ENCODE measurements at places on chromosomes 3 and 15. TPM values are rescaled to one million over a fixed set of nuclear protein-coding genes. Genes with fewer than 3 reads are reported as not detected.

DNA sequence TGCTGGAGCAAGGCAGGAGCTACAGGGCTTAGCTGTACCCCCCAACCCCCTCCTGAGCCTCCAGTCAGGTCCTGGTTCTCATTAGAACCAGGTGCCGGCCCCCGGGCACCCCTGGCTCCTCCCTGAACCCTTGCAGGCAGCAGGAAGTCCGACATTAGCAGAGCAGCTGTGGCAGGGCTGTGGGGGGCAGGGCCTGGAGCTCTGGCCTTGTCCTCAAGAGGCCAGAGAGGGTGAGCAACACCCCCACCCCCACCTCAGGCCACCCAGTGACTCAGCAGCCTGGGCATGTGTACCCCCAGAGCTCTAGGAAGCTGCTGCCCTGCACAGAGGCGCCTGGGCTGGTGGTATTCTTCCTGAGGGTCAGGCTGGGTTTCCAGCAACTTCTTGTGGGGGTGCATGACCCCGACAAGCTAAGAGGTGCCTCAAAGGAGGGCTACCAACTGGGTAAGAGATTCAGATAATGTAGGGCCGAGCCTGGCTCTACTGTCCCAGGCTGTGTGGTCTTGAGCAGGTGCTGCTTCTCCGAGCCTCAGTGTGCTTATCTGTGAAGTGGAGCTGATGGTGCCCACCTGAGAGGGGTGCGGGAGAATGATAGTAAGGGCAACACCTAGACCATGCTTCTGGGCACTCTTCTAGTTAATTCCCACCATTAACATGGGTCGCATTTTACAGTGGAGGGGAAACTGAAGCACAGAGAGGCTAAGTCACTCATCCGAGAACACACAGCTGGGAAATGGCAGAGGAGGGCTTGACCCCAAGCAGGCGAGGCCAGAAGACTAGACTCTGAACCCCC, 16.0 kb downstream of the H1-8 start:
- H3K4me1 ChIP-seq = peaks cover 30% of the 10 kb centered on the region
- no peak overlapping the region for H3K4me3 ChIP-seq
- H3K27ac ChIP-seq = peak overlapping the region; percentile 84
- DNase-seq = no peak

DNA sequence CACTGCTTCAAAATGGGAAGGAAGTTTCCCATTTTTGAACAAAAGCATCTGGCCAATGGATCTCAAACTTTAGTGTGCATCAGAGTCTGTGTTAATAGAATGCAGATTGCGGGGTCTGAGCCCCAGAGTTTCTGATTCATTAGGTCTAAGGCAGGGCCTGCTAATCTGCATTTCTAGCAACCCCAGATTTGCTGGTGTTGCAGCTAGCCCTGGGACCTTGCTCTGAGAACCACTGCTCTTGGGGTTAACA, 30.7 kb upstream of the USP3 start:
- no peaks in the 10 kb centered on the region for H3K36me3 ChIP-seq
- H3K4me1 ChIP-seq = peaks cover 26% of the 10 kb centered on the region
- DNase-seq = no peak
- no peaks in the 10 kb centered on the region for H3K27me3 ChIP-seq
- no peak overlapping the region for H3K4me3 ChIP-seq
- no peak overlapping the region for H3K27ac ChIP-seq

DNA sequence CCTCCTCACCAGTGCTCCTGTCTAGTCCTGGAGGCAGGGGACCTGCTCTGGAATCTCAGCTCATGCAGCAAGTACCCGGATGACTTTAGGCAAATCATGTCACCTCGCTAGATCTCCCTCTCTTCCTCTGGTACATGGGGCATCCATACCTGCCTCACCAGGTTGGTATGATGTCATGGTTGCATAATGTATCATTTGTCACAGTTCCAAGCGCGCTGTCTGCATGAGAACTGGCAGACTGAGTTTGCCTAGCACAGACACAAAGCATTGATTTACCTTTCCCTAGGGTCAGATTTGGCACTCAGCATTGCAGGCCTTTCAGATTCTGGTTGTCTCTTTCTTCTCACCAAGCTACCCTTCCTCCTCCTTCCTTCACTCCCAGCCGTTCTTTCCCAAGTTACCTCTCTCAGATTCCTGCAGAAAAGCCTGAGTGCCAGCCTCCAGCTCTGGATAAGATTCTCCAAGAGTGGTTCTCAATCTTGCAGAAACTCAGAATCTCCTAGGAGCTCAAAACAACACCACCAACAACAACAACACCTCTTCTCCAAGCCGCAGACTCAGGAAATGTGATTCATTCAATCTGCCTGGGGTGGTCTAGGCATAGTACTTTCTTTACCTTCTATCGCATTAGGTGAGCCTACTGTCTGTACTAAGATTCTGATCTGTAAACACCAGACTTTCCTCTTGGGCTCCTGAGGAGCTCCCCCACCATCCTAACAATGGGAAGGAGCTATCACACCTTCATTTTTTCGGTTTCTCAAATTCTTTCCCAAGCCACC, 29.5 kb downstream of the FAM43A start:
- no peak for DNase-seq
- H3K27ac ChIP-seq = no peak overlapping the region
- no peaks in the 10 kb centered on the region for H3K4me1 ChIP-seq

- H3K27me3 ChIP-seq = no peaks in the 10 kb centered on the region
- peaks cover 14% of the 10 kb centered on the region for H3K4me1 ChIP-seq
- H3K4me3 ChIP-seq = no peak overlapping the region
- no peak for DNase-seq
- no peak overlapping the region for H3K27ac ChIP-seq
- peaks cover 3% of the 10 kb centered on the region for H3K36me3 ChIP-seq
Measured at GRCh38 chr15:57343048-57343447, 33.3 kb upstream of the CGNL1 start.

- DNase-seq = no peak
- no peak overlapping the region for H3K27ac ChIP-seq
- H3K4me1 ChIP-seq = peaks cover 64% of the 10 kb centered on the region
- no peaks in the 10 kb centered on the region for H3K36me3 ChIP-seq
- no peaks in the 10 kb centered on the region for H3K27me3 ChIP-seq
- H3K4me3 ChIP-seq = no peak overlapping the region
Measured at GRCh38 chr3:56126632-56127031, 341.6 kb downstream of the ERC2 start.

GRCh38 chr3:129521611-129522010, 6.8 kb upstream of the RHO start:
- H3K4me3 ChIP-seq = no peak overlapping the region
- H3K27me3 ChIP-seq = no peaks in the 10 kb centered on the region
- no peaks in the 10 kb centered on the region for H3K36me3 ChIP-seq
- no peak for DNase-seq
- H3K27ac ChIP-seq = no peak overlapping the region

- H3K36me3 ChIP-seq = no peaks in the 10 kb centered on the region
- DNase-seq = no peak
- H3K27me3 ChIP-seq = no peaks in the 10 kb centered on the region
- no peak overlapping the region for H3K4me3 ChIP-seq
- H3K27ac ChIP-seq = peak overlapping the region; percentile 52
Measured at GRCh38 chr3:15292765-15293522, 39.4 kb downstream of the SH3BP5 start.

- peaks cover 21% of the 10 kb centered on the region for H3K4me1 ChIP-seq
- H3K36me3 ChIP-seq = no peaks in the 10 kb centered on the region
- no peaks in the 10 kb centered on the region for H3K27me3 ChIP-seq
- peak overlapping the region; percentile 90 for H3K4me3 ChIP-seq
- peak overlapping the region; percentile 84 for H3K27ac ChIP-seq
Measured at GRCh38 chr3:188948281-188948996, 223.3 kb upstream of the TPRG1 start.

DNA sequence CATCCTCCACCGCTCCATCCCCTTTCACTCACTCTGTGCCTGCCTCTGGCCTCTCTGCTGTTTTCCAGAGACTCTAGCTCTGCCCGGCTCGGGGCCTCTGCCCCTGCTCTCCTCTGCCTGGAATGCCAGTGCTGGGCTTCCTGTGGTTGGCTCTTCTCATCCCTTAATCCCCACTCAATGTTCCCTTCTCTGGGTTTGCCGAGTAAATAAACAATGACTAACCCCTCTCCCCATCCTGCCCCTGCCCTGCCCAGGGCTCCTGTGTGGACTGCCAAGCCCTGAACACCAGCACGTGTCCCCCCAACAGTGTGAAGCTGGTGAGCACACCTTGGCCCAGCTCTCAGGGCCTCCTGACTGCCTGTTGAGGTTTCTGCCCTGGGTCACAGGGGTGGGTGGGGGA, 12.2 kb downstream of the STAB1 start:
- no peak overlapping the region for H3K27ac ChIP-seq
- no peaks in the 10 kb centered on the region for H3K4me1 ChIP-seq
- H3K27me3 ChIP-seq = no peaks in the 10 kb centered on the region
- H3K4me3 ChIP-seq = no peak overlapping the region

DNA sequence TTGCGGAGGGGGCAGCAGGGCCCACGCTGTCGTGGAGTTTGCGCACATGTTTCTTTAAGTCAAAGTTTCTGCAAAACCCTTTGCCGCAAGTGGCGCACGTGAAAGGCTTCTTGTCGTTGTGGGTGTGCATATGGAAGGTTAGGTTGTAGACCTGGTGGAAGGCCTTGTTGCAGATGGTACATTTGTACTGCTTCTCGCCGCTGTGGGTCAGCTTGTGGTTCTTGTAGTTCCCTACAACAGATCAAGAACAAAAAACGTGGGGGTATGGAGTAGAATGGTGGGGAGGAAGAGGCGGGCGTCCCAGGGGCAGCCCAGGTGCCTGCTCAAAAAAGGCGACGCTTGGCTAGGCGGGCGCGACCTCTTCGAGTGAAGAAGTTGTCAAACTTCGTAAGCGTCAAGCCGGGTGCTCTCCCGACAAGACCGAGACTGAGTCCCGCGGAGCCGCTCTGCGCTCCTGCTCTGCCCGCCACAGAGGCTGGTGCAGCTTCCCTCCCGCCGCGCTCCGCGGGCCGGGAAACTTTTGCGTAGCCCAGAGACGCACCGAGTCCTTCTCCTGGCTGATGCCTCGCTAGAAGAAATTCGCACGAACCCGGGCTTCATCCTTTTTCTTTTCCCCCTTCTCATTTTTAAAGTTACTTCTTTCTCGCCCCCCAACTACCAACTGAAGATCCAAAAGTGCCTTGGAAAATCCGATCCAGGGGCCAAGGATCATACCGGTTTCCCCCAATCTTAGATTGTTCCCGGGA, 3.1 kb downstream of the FEZF2 start:
- H3K27me3 ChIP-seq = peaks cover 100% of the 10 kb centered on the region
- H3K36me3 ChIP-seq = no peaks in the 10 kb centered on the region
- H3K4me3 ChIP-seq = peak overlapping the region; percentile 36
- DNase-seq = no peak

DNA sequence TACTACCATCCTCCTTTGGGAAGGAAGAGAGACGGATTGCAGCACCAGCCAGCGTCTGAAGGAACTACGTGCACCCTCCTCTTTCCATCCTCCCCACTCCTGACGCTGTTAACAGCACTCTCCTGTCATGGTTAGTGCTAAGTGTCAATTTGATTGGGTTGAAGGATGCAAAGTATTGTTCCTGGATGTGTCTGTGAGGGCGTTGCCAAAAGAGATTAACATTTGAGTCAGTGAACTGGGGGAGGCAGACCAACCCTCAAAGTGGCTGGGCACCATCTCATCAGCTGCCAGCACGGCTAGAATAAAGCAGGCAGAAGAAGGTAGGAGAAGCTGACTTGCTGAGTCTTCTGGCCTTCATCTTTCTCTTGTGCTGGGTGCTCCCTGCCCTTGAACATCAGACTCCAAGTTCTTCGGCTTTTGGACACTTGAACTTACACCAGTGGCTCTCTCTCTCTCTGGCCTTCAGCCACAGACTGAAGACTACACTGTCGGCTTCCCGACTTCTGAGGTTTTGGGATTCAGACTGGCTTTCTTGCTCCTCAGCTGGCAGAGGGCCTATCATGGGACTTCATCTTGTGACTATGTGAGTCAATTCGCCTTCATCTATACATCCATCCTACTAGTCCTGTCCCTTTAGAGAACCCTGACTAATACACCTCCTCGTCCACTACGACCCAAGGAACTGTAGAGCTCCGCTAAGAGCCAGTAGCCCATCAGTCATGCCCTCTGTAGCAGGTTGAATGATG, 128.2 kb upstream of the HES1 start:
- H3K4me1 ChIP-seq = peaks cover 37% of the 10 kb centered on the region
- no peak for DNase-seq
- H3K27ac ChIP-seq = no peak overlapping the region

GRCh38 chr3:57971975-57972374, 36.2 kb upstream of the FLNB start:
- DNase-seq = no peak
- peaks cover 21% of the 10 kb centered on the region for H3K4me1 ChIP-seq
- no peak overlapping the region for H3K4me3 ChIP-seq
- peak overlapping the region; percentile 89 for H3K27ac ChIP-seq

DNA sequence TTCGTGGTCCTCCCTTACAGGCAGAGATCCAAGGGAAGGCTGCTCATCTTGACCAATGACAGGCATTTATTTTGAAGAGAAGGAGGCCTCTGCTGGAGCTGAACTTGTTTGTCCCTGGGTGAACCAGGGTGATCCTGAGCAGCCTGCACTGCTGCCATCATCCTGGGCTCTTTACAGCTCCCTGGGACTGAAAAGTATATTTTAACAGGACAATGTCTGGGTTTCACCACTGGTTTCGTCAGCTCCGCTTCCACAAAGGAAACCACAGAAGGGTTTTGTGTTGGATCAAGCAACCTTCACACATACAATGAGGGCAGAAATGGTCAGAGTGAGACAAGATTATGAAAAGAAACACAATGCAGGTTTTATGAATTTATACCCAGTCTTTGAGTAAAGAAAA, 400.7 kb upstream of the TPM1 start:
- H3K27me3 ChIP-seq = no peaks in the 10 kb centered on the region
- H3K36me3 ChIP-seq = no peaks in the 10 kb centered on the region
- peak overlapping the region; percentile 13 for H3K27ac ChIP-seq
- H3K4me3 ChIP-seq = no peak overlapping the region
- H3K4me1 ChIP-seq = peaks cover 34% of the 10 kb centered on the region

DNA sequence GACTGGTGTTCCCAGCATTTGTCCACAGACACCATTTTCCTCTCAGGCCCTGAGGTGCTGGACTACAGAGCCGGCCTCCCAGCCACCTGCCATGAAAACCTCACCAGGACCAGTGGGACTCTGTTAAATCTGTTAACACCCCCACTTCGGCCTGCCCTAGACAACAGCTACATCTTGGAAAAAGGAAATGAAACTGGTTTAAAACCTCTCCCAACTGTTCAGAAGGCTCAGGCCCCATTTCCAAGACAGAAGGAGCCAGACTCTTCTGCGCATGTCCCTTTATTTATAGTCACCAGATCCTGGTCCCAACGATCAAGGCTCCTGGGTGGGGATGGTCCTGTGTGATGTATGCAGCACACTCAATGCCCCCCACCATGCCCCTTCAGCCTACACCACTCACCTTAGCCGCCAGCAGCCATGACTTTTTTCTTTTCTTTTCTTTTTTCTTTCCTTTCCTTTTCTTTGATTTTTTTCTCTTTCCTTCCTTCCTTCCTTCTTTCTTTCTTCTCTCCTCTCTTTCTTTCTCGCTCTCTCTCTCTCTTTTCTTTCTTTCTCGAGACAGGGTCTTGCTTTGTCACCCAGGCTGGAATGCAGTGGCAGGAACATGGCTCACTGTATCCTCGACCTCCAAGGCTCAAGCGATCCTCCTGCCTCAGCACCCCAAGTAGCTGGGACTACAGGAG, 25.5 kb upstream of the FLNB start:
- no peaks in the 10 kb centered on the region for H3K27me3 ChIP-seq
- no peaks in the 10 kb centered on the region for H3K36me3 ChIP-seq
- H3K4me3 ChIP-seq = no peak overlapping the region
- peaks cover 15% of the 10 kb centered on the region for H3K4me1 ChIP-seq
- no peak overlapping the region for H3K27ac ChIP-seq

The ZNF385D gene
- 2.1 TPM for total RNA-seq

The MAPKBP1 gene
- total RNA-seq = 31.9 TPM

The CCNB2 gene
- total RNA-seq = 99.2 TPM

The CPNE9 gene
- total RNA-seq = 1.3 TPM

The TRPM1 gene
- not detected for total RNA-seq

Data from neural crest cell (in vitro differentiated cells).